NCI-H2081 treated with DMSO at 0.1 percent for 48 hours (cell line): ENCODE measurements at places on chromosomes 12 and 14.

DNA sequence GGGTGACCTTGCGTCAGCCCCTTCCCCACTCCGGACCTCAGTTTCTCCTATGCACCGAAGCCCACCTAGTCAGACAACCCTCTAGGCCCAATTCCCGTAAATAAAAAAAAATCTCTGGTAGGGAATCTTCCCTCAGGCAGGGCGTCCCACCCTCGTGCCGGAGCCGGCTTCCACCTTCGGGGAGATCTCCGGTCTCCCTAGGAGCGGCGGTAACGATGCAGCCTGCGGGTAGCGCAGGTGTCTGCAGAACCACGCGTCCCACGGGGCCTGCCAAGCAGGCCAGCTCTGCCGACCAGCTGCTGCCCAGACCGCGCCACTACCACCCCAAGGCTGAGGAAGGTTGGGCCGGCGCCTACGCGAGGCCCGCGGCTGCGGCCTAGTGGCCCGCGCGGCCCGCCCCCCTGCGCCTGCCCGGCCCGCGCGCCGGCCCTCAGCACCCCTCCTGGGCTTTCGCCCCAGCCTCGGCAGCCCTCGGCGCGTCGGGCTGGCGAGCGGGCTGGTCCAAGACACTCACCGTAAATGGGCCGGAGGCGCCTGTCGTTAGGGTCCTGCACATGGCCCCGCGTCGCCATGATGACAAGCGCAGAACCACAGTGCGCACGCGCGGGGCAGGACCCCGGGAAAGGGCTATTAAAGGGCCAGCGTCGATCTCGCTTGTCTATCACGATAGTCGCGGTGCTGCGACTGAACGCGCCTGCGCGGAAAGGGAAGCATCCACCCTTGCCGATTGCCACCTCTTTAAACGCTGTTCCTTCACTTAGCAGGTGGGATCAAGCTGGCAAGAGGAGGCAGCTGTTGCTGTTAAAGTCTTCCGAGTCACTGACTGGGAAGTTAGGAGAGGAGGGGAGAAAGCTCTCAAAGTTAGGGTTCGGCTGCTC lies at the start of gene NAA25:
Gene NAA25 (minus strand): TSS at position 582 of the 878 bp plus-strand sequence. CDS start 10 bp downstream, at position 572.
- DNase-seq: peak; percentile 45

GRCh38 chr14:65631040-65631439 lies 218.5 kb downstream of the FUT8 start:
- DNase-seq: no peak

GRCh38 chr12:109757671-109758265 lies 44.1 kb downstream of the FAM222A start:
- DNase-seq: no peak

DNA sequence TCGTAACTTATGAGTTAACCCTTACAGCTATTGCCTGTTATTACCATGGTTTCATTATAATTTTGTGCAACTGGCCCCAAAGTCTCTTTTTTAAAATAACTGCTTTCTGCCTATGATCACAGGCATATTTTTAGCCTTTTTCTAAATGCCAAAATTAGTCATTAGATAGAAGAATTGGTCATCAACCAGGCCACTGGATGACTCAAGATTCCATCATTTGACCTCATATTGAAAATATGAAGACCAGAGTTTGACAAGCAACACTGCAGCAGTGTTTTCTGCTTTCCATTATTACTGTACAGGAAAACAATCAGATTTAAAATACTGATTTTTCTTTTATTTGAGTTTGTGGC lies 54.7 kb upstream of the OTOGL start:
- no peak for DNase-seq

- no peak for DNase-seq
Measured at GRCh38 chr14:48598458-48598857, 923.1 kb upstream of the MDGA2 start.

- peak; percentile 33 for DNase-seq
Measured at GRCh38 chr12:104055686-104056388, 5.8 kb upstream of the GLT8D2 start.

- DNase-seq: no peak
Measured at GRCh38 chr12:79307340-79307739, 383.4 kb downstream of the PAWR start.

GRCh38 chr14:71563492-71564153 lies 368.6 kb upstream of the RGS6 start:
- no peak for DNase-seq

- no peak for DNase-seq
Measured at GRCh38 chr12:3123729-3124128, 46.5 kb downstream of the TSPAN9 start.

- peak; percentile 35 for DNase-seq
Measured at GRCh38 chr12:48618541-48618940, 48.7 kb upstream of the LALBA start.

DNA sequence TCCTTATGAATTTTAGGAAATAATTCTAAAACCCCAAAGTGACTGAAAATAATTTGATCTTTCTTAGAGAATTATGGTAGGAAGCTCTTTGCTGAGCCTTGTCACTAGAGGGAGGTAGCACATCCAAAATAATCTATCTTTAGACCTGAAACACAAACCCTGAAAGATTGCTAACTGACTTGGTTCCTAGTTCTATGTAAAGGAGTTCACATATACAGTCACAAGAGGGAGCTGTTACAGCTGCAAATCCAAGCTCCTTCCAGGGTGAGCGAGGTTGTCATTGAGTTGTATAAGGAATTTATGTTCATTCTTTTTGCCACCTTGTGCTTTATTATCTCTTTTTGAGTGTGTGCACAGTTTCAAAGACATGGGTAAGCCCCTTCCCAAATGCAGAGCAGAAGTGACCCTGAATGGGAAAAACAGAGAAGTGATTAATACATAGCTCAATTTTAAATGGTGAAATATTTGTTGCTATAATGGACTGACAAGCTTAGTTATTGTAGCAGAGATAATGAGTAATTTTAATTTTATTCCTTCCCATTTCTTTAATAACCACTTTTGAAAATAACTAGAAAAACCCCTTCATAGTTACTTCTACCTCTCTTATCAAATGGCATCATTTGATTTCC lies 387.9 kb downstream of the DAD1 start:
- DNase-seq: no peak

GRCh38 chr12:16002880-16003279 lies 91.7 kb downstream of the DERA start:
- DNase-seq: no peak

- no peak for DNase-seq
Measured at GRCh38 chr12:40947797-40948196, 240.3 kb upstream of the PDZRN4 start.
